Smooth muscle cell of the brain vasculature (primary cell): ENCODE measurements at places on chromosomes 5 and 9.

- no peak for DNase-seq
Measured at GRCh38 chr5:6492934-6493333, 44.3 kb downstream of the UBE2QL1 start.

- no peak for DNase-seq
Measured at GRCh38 chr5:28310696-28311095, 1272.3 kb upstream of the CDH9 start.

DNA sequence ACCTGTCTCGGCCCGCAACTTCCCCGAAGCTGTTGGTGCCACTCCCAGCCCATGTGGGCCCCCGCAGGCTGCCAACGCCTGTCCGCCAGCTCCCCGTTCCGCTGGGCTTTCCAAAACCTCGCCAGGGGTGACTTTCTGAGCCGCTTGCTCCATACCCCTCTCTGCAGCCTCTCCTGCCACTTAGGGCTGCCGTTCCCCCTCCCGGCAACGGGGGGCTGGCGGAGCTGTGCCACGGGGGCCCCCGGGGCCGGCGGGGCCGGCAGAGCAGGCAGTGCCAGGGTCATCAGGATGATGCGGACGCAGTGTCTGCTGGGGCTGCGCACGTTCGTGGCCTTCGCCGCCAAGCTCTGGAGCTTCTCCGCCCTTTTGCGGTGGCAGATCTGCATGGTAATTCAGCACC is 40.8 kb downstream of the FCHO2 start:
- DNase-seq, result no peak

DNA sequence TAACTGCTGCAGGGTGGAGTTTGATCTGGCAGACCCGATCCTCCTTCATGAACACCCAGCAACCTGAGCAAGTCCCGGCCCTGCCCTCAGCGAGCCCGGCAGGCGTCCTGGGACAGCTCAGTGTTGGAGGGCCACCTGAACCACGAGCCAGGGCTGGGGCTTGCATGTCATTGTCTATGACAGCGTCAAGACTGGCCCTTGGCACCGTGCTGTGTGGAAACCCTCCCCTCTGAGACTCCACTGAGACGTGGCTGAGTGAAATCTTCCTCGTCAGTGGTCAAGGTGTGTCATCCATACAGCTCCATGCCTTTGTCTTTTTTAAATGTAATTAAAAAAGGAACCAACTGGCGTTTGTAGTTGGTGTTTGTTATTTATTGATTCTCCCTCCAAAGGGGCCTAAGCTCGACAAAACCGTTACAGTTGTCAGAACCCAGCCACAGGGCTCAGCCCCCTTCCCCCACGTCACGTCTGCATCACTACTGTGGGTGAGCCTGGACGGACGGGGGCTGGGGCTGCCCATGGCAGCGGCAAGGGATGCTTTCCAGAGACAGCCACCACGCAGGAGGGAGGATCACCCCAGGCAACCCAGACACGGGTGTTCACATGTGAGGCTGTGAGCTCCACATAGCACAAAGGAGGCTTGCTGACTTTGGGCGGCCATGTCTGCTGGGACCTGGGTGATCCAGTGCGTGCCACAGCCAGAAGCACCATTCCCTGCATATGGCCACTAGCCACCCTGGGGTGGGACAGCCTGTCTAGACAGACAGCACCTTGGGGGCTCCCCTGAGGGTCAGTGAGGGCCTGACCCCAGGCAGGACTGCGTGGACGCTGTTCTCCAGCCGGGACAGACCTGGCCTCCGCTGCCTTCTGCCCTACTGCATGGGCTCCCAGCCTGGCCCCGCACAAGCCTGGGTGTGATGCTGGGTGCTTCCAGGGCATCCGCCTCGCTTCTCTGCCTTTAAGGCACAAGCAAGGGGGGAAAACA is 7.3 kb downstream of the UCK1 start:
- no peak for DNase-seq

DNA sequence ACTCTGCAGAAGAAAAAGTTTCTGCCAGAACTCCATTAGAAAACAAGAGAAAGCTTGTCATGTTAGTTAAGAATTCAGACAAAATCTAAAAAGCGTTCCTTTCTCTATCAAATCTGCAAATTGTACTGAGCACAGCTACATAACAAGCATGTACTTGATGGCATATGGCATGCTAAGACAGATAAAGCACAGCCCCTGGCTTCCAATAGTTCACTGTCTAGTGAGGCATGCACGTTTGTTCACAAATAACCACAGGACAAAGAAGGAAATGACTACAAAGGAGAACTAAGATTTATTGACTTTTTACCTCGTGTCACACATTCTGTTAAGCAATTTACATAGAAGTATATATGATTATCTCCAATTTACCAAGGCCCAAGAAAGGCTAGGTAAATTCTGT is 518.2 kb upstream of the TLE4 start:
- no peak for DNase-seq

DNA sequence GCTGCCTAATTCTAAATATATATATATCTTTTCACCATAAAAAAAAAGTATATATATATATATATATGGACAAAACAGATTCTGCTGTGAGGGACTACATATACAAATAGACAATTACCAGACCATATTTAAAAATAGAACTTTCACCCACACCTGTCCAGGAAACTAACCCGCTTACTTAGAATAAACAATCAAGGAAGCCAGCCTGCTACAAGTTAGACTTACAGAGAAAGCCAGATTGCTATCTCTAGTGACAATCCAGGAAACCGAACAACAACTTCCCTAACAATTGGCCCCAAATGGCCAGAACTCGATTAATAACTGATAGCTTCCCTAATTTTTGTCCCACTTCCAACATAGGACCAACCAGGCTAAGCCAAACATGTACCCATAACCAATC is 5.9 kb downstream of the GLDC start:
- no peak for DNase-seq

- no peak for DNase-seq
Measured at GRCh38 chr5:53425687-53426511, 54.5 kb upstream of the FST start.

DNA sequence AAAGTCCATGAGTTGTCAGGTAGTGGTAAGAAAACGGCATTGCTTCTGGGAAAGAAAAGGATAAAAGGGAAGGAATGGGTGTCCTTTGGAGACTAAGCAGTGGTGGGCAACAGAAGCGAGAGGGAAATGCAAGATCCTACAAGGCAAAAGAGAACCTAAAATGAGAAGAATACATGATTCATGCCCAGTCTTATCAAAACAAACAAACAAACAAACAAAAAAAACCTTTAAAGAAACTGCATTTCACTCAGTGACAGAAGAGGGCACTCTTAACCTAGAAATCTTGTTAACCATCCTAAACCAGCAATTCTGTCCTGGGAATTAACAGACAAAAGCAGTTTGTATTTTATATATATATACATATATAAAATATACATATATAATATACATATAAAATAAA is 88.5 kb downstream of the SUSD1 start:
- no peak for DNase-seq

DNA sequence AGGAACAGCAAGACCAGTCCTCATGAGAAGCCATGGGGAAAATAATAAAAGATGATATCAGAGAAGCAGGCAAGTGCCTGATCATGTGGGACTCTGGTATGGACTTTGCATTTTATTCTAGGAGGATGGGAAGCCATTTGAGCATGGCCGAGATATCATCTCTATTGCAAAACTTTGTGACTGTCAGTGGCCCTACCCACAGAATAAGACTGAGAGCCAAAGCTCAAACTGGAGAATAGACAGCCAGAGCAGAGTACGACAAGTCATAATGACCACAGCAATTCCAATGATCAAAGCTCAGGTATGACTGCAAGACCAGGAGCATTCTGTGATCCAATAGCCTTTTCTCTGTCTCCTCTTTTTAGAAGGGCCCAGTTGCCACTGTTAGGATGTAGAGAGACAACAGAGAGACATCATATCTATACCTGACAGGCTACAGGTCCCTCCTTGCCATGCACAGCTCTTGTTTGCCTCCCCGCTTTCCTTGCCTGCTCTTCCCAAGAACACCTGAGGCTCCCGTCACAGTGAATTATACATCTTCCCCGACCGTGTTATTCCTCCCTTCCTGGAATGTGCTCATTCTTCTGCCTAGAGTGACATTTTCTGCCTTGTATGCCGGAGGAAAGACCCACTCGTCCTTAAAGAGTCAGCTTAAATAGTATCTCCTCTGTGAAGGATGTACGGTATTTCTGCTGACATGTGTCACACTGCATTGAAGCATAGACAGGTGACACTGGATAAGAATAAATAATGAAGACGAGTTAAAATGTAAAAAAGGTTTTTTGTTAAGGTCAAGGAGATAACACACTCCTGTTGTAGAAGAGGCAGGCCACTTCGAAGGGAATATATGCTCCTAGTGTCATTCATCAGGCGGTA is 248.7 kb upstream of the MAP3K1 start:
- no peak for DNase-seq

DNA sequence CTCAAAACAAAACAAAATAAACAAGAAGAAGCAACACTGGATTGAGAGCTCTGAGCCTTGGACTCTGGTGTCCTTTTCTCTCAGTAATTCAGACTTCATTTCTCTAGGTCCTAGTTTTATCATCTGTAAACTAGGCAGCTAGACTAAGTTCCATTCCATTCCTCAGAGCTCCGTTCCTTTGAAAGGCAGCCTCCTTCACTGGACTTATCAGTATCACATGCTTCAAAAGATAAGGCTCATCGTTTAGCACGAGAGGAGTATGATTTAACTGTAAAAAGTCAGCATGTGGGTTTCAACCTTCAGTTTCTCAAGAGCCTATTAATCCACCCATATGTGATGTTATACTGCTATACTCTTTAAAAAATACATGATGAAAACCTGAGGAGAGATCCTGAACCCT is 1.6 kb downstream of the ATP10B start:
- DNase-seq, result no peak

DNA sequence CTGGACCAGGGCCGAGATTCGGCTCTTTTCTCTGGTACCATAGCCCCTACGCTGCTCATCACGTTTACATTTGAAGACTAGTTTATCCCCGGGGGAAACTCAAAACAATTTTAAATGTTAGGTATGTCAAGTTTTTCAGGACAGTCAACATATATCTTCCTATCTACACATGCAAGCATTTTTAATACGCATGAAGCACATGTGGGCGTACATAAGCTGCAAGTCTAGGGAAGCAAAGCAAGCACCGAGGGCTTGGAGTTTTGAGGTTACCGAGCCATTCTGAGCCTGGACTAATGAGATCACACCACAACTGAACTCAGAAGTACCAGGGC is 154.4 kb downstream of the AUH start:
- DNase-seq, result no peak

DNA sequence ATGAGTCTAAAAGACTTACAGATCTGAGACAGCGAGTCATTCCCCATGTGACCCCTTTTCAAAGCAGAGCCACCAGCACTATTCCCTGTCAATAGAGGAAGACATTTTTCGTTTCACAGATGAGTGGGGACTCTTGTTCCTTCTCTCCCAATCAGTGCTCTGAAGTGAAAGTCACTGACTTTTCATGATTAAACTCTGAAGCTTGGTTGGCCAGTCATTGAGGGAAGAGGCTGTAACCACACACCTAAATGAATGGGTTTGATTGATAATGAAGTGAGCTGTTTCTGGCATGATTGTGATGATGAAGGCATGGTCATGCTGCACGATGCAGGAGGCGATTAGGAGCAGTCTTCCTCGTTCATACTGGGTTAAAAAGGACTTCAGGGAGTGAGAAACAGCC is 171.9 kb downstream of the ZNF462 start:
- DNase-seq, result no peak

DNA sequence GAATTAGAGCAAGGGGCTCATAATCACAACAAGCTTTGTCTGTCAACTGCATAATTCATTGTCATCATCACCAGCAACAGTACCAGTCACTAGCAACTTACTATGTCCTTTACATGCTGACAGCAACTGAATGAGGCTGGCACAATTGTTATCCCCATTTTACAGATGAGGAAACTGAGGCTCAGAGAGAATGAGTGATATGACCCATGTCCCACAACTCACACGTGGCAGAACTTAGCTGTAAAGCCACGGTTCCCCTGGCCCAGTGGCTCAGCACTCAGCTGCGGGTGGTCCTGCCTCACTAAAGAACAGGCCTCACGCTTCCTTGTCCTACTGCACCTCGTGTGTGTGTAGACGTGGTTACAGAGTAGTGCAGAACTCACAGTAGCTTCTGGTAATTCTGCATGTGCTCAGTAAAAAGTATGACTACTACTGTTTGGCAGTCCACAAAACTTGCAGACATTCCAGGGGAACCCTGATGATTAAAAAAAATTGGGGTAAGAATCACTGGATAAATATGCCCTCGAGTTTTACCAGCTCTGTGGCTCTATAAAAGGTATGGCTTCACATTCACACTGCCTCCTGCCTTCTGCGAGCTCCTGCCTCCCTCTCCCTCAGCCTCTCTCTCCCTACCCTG is 30.2 kb downstream of the AFAP1L1 start:
- DNase-seq, result no peak

GRCh38 chr9:112867275-112867991 is 23.2 kb downstream of the SLC46A2 start:
- DNase-seq, result no peak

GRCh38 chr9:129697656-129698253 is 32.3 kb downstream of the PRRX2 start:
- DNase-seq, result no peak

- no peak for DNase-seq
Measured at GRCh38 chr5:33894566-33894965, 2.8 kb upstream of the ADAMTS12 start.

DNA sequence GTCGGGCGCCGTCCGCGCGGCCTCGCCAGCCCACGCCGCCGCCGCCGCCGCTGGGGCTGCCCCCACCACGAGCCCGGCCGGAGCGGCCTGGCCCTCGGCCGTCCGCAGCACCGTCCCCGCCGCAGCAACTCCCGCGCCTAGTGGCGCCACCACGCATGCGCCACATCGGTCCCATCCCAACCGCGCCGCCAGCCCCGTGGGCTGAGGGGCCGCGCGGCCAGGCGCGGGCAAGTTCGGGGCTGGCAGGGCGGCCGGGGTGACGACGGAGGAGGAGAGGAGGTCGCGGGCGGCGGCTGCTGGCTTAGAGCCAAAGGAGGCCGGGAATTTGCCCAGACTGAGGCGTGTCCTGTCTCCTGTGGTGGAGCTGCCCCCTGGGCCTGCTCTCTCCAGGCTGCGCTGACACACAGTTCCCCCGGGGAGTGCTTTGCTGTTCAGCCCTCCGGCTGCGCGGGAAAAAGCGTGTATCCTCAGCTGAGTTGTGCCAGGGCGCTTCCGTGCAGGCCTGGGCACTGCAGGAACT is at the start of gene TUSC1:
TUSC1 (minus strand) TSS at position 298 of the 520 bp plus-strand sequence; CDS start at position 166, 132 bp downstream.
- DNase-seq, result peak; percentile 18
